ENCODE measurements at places on chromosomes 5 and 9.

- H3K36me3 ChIP-seq = no peaks in the 10 kb centered on the region
- H3K27ac ChIP-seq = no peak overlapping the region
- H3K4me3 ChIP-seq = no peak overlapping the region
- no peaks in the 10 kb centered on the region for H3K4me1 ChIP-seq
Measured at GRCh38 chr9:72600671-72601070, 79.3 kb downstream of the TMC1 start.

- H3K36me3 ChIP-seq = no peaks in the 10 kb centered on the region
- no peak overlapping the region for H3K27ac ChIP-seq
- DNase-seq = no peak
- H3K4me3 ChIP-seq = no peak overlapping the region
- no peaks in the 10 kb centered on the region for H3K27me3 ChIP-seq
Measured at GRCh38 chr5:147759441-147759840, 23.1 kb downstream of the JAKMIP2 start.

GRCh38 chr9:93186215-93186945 lies 2.4 kb downstream of the WNK2 start:
- no peaks in the 10 kb centered on the region for H3K36me3 ChIP-seq
- H3K4me1 ChIP-seq = peaks cover 7% of the 10 kb centered on the region
- H3K4me3 ChIP-seq = no peak overlapping the region

DNA sequence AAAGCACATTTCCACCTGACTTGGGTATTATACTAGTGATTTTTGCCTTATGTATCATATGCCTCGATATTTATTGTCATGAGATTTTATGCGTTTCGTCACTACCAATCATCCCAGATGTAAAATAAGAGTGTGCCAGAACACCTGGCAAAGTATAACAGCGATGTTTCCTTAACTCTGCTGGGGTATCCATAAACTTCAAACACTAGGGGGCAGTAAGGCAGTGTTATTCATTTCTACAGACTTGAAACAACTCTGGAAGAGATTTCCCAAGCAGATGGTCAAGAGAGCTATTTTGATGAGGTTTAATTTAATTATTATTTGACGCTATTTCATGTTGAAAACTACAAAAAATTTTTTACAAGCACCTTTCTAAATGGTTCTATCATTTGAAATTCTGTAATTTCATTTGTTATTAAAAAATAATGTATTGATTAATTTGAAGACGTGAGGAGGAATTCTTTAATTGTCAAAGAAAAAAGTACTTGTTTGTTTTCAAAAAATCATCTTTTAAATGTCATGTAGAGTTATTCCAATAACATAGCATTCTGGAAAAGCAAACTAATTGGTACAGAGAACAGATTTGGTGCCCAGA lies 388.5 kb upstream of the CTNND2 start:
- H3K27me3 ChIP-seq = no peaks in the 10 kb centered on the region
- H3K4me1 ChIP-seq = no peaks in the 10 kb centered on the region
- H3K36me3 ChIP-seq = no peaks in the 10 kb centered on the region
- no peak for DNase-seq

DNA sequence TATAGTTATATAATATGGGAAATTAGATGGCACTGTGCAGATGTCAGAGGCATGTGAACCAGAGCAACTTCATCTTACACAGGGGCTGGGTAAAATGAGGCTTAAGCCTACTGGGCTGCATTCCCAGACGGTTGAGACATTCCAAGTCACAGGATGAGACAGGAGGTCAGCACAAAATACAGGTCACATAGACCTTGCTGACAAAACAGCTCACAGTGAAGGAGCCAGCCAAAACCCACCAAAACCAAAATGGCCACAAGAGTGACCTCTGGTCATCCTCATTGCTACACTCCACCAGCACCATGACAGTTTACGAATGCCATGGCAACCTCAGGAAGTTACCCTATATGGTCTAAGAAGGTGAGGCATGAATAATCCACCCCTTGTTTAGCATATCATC lies 479.4 kb downstream of the TLR4 start:
- no peak overlapping the region for H3K4me3 ChIP-seq
- H3K27ac ChIP-seq = no peak overlapping the region
- no peak for DNase-seq
- H3K27me3 ChIP-seq = peaks cover 4% of the 10 kb centered on the region
- no peaks in the 10 kb centered on the region for H3K4me1 ChIP-seq

GRCh38 chr5:174529925-174530681 lies 194.3 kb upstream of the MSX2 start:
- no peak for DNase-seq
- H3K4me3 ChIP-seq = no peak overlapping the region
- no peaks in the 10 kb centered on the region for H3K36me3 ChIP-seq
- no peak overlapping the region for H3K27ac ChIP-seq

DNA sequence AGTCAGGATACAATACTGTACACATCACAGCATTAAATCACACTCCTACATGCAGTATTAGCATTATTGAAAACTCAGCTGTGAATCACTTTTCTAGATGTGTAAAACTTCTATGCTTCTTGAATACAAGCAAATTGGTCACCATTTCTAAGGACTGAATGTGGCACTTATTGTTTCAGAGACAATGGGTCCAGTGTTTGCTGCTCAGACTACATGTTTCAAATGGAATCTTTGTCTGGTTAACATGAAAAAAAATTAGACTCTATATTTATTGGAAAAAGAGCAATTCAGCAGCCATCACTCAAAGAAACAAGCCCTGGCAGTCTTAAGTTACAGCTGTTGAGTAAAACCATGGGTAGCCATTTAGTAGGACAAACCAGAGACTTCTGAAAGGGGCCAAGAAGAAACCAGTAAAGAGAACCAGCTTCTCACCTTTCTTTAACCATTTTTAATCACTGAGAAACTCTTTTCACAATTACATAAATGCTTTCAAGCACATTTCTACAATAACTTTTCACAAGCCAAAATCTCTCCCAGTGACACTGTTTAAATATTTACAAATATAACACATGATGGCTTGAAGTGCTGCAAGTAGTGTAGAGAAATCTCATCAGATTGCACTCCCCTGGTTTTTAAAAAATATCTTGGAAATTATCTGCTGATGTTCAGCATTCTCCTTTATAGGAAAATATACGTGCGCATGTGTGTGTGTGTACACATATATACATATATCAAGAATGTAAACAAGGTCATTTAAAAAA lies 35.2 kb downstream of the OR2K2 start:
- DNase-seq = no peak
- H3K27me3 ChIP-seq = peaks cover 1% of the 10 kb centered on the region
- H3K4me1 ChIP-seq = no peaks in the 10 kb centered on the region

- peaks cover 1% of the 10 kb centered on the region for H3K27me3 ChIP-seq
- H3K36me3 ChIP-seq = no peaks in the 10 kb centered on the region
- no peaks in the 10 kb centered on the region for H3K4me1 ChIP-seq
- DNase-seq = no peak
Measured at GRCh38 chr5:102627315-102627714, 127.8 kb upstream of the PAM start.

DNA sequence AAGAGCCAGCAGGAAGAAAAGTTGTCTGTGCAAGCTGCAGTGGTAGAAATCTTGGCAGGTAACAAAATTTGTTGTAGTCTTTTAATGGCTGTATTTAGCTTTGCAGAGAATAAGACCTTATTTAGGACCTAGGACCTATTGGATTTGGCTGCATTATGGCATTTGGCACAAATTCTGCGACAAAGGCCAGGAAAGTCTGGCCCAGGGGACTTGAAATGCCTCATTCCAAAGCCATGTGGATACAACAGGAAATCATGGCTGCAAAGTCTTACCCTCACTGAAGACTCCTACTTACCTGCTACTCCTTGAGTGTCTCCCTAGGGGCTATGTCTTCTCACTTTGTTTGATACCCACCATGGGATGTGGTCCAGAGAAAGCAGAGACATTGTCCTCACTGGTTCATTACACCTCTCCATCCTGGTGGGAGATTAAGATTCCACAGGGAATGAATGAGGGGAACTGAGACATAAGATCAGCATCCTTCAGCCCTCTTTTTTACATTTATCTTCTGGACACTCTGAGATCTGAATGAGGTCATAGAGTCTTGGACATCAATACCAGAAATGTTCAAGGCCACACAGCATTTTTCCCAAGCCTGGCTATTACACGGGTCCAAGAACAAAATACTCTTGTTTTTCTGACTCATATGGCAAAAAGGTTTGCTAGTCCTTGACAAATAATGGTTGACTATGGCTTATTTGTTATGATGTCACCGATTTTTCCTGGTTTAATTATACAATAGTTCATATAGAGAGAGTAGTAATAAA lies 119.4 kb downstream of the PDE8B start:
- H3K4me3 ChIP-seq = no peak overlapping the region
- DNase-seq = no peak
- H3K27ac ChIP-seq = no peak overlapping the region
- H3K36me3 ChIP-seq = no peaks in the 10 kb centered on the region
- peaks cover 11% of the 10 kb centered on the region for H3K27me3 ChIP-seq
- no peaks in the 10 kb centered on the region for H3K4me1 ChIP-seq

DNA sequence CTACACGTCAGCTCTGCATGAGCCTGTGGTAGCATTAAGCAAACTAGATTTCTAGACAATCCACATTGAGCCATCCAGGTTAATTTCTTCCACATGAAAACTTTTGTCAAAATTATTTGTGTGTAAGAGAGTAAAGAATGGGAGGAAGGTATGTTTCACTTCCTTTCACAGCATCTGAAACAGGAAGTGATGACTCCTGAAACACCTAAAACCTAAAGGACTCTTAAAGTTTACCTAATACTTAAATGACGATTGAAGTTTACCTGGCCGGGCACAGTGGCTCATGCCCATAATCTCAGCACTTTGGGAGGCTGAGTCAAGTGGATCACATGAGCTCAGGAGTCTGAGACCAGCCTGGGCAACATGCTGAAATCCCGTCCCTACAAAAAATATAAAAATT lies 223.8 kb downstream of the CEMIP2 start:
- H3K4me1 ChIP-seq = peaks cover 14% of the 10 kb centered on the region
- no peak for DNase-seq
- peaks cover 2% of the 10 kb centered on the region for H3K27me3 ChIP-seq
- H3K27ac ChIP-seq = no peak overlapping the region
- H3K4me3 ChIP-seq = no peak overlapping the region

DNA sequence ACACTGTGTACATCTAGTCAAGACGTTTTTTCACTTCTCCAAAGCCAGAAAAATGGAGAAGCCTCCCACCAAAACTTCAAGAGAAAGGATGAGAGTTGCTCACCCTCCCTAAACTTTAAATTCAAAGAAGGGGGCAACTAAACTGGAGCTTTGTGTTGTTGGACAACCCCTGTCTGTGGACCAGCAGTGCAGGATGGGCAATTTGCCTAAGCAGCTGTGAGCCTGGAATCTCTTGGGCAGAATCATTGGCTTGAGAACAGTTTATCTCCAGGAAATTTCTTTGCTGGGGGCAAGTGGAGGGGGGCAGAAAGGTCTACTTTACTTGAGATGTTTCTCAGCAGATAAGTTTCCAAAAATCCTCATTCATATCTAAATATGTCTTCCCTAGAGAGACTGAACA lies 151.8 kb downstream of the MUSK start:
- no peaks in the 10 kb centered on the region for H3K4me1 ChIP-seq
- DNase-seq = no peak
- no peak overlapping the region for H3K4me3 ChIP-seq
- H3K27ac ChIP-seq = no peak overlapping the region
- H3K27me3 ChIP-seq = no peaks in the 10 kb centered on the region

DNA sequence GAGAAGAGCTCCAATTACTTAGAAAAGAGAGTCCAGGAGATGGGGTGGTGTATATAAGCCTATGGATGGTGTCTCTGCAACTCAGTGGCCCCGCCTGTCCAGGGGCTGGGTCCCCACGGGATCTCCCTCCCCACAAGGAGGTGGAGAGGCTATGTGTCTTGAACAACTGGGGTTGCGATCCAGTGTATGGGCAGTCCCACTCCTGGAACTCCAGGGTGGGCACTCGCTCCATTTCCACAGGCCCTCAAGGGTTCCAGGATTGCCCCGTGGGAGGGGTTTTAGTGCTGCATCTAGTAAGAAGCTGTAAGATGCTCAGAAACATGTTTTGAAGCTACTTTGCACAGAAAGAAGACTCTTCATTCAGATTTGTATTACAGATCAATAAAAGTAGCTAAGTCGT lies 558 bp upstream of the SMAD5 start:
- H3K36me3 ChIP-seq = no peaks in the 10 kb centered on the region
- H3K27ac ChIP-seq = peak overlapping the region; percentile 94
- no peak for DNase-seq

DNA sequence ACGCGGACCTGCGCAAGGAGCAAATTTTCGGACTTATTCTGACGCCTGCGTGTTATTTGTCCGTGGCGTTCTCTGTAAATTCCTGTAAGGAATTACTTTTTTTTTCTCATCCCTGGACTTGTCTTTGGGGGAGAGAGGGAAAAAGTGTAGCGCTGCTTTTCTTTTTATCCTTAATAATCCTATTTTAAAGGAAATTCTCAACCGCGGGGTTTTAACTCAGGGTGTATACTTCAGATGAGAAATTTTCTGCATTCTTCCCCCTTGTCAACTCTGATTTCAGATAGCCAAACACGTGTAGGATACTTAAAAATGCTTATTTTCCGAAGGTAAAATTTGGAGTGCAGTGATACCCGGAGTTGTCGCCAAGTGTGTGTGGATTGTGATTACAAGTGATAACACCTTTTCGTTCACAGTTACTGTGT lies 853 bp downstream of the DCP2 start:
- peaks cover 8% of the 10 kb centered on the region for H3K36me3 ChIP-seq
- peak overlapping the region; percentile 96 for H3K4me3 ChIP-seq
- peaks cover 31% of the 10 kb centered on the region for H3K4me1 ChIP-seq
- H3K27ac ChIP-seq = peak overlapping the region; percentile 91
- no peak for DNase-seq

DNA sequence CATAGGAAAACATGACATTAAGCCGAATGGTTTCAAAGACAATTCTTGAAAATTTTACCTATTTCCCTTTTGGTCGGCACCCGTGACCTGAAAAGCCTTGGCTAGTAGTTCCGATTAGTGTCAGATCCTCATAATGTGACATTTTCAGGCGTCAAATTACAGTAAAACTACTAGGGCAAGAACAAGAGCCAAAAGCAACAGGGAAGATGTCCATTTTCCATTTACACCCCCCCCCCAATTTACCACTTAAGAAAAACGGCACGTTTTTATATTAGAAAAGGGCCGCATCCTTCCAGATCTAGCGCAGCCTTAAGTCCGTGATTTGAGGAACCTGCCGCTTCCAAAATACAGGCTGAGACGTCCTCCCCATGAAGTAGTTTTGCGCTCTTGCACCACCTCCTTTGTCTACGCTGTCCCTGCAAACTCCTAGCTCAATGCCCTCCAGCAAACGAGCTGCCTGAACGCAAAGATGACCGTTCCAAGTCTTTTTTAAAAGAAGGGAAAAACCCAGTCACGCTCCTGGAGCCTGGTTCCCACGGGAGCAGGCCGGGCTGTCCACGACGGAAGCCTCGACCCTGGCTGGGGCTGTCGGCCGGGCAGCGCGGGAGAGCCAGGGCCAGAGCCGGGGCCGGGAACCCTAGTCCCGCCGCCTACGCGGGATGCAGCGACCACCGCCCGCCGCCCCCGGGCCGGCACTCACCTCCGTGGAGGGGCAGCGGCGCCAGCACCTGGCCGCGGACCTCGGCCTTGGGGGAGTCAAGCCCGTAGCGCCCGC lies 616 bp downstream of the RNF130 start:
- H3K27ac ChIP-seq = peak overlapping the region; percentile 52
- H3K4me1 ChIP-seq = peaks cover 27% of the 10 kb centered on the region
- no peaks in the 10 kb centered on the region for H3K36me3 ChIP-seq
- DNase-seq = no peak
- peak overlapping the region; percentile 89 for H3K4me3 ChIP-seq
- no peaks in the 10 kb centered on the region for H3K27me3 ChIP-seq

Data from memory B cell (primary cell).